Pons (tissue), 1 donor: ENCODE measurements at places on chromosomes 5 and 9.

DNA sequence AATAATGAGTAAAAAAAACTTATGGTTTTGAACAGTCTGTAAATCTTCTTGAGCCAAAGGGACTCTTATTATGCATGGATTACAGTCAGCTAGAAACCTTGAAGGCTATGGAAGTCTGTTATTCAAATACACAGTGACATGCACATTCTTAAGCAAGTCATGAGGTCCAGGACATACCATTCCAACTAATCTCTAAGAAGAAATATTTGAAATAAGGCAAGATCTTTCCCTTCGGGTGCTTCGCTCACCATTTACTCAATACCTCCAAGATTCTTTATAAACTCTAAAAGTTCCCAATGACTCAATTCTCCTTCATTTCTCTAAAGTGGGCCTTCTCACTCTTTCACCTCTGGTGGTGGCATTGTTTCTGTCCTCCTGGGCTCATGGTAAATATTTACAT lies 811.0 kb downstream of the NR2F1-AS1 start:
- DNase-seq, result no peak

DNA sequence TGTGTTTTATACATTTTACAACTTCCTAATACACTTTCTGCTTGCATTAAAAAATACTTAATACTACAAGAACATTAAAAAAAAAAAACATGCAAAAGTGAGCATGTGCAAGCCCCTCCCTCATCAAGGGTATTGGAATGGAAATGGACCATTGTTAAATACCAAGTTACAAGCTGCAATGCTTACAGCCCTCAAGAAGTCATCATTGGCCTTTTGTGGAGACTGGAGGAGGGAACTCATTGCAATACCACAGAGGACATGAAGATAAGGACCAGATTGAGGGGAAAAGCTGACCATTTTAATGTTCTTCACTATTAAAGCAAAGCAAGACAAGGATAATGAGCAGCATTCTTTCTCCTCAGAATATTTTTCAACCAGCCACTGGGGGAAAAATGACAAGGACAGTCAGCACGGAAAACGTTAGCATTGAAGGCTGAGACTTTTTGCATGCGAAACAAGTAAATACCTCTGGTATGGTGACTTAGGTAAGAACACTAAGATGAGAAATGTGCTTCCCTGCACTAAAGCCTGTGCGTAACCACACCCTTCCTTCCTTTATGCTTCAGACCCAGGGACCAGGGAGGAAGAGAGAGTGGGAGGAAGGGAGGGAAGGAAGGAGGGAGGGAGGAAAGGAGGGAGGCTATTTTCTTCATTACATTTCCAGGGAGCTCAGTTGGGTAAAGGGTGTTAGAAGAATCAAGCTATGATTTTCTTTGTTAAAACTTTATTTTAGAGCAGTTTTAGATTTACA lies 141.1 kb upstream of the RAPGEF1 start:
- DNase-seq, result no peak

DNA sequence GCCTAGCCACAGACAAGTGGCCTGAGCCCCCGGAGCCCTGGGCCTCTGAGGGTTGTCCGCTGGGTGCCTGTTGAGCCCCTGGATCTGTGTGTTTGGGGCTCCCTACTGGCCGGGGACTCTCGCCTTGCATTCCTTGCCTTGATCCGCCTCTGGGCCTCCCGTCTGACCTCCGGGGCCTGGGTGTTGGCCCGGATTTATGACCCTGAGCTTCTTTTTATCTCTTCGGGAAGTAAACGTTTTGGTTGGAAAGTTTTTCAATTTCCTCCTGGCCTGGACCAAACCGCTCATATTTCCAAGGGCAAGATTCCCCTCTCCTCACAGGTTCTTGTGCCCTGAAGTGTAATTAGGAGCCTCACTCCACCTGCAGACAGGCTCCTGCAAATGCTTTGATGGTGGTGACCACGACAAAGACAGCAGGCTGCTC lies 69.3 kb upstream of the EGFLAM start:
- no peak for DNase-seq

- no peak for DNase-seq
Measured at GRCh38 chr5:173953528-173954090, 35.4 kb upstream of the C5orf47 start.

- DNase-seq, result no peak
Measured at GRCh38 chr9:111065414-111065813, 27.1 kb upstream of the LPAR1 start.

GRCh38 chr9:21919377-21920362 lies 74.5 kb downstream of the CDKN2A start:
- no peak for DNase-seq

DNA sequence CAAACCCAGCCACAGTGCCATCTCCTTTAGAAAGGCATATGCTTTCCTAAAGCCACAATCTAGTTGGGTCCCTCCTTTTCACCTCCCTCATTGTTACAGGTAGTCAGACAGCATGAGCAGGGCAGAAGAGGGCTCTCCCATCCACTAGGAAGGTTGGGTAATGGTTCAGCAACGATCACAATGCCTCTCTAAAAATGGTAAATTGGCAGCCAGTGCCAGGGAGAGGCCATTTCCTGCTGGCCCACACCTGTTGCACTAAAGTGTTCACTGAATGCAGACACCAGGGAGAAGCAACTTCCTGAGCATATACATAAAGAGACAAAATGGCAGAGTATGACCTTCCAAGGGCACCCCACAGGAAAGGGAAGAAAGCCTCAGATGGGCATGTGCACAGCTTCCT lies 31.3 kb upstream of the DAP start:
- DNase-seq, result no peak

- DNase-seq, result no peak
Measured at GRCh38 chr9:89449261-89449671, 48.6 kb downstream of the SEMA4D start.
